ENCODE measurements at places on chromosomes 4 and X. TPM values are rescaled to one million over a fixed set of nuclear protein-coding genes. Genes with fewer than 3 reads are reported as not detected.

FAM9B gene
- total RNA-seq = not detected

AFM gene
- not detected for total RNA-seq

HTN3 gene
- total RNA-seq = not detected

KLKB1 gene
- not detected for total RNA-seq

PRIMPOL gene
- 17.1 TPM for total RNA-seq

CT45A2 gene
- total RNA-seq = not detected

TMLHE gene
- 18.0 TPM for total RNA-seq

MEPE gene
- total RNA-seq = not detected

CFP gene
- 0.12 TPM for total RNA-seq

ZNF674 gene
- 2.7 TPM for total RNA-seq

OTUD6A gene
- total RNA-seq = under 0.01 TPM

RBMXL3 gene
- total RNA-seq = not detected
